Psoas muscle (tissue), 8 donors: ENCODE measurements at places on chromosomes 16 and 17. TPM values are rescaled to one million over a fixed set of nuclear protein-coding genes. Genes with fewer than 3 reads are reported as not detected.

CIBAR2 gene
- 0.36 TPM for total RNA-seq

PRM1 gene
- total RNA-seq = not detected

DOC2B gene
- 3.0 TPM for total RNA-seq

GRCh38 chr17:77890771-77891170 is 67.7 kb upstream of the TNRC6C start:
- DNase-seq = peak; percentile 36
- H3K27me3 ChIP-seq = no peaks in the 10 kb centered on the region
- H3K4me3 ChIP-seq = no peak overlapping the region
- H3K27ac ChIP-seq = no peak overlapping the region
- H3K4me1 ChIP-seq = peaks cover 7% of the 10 kb centered on the region

- H3K27me3 ChIP-seq = no peaks in the 10 kb centered on the region
- peaks cover 5% of the 10 kb centered on the region for H3K4me1 ChIP-seq
- DNase-seq = peak; percentile 28
- no peak overlapping the region for H3K27ac ChIP-seq
These were observed 25.0 kb downstream of the KATNB1 start for GRCh38 chr16:57760357-57761160.

GRCh38 chr17:31645351-31645750 is 213.7 kb downstream of the COPRS start:
- H3K4me3 ChIP-seq = no peak overlapping the region
- no peak overlapping the region for H3K27ac ChIP-seq
- H3K4me1 ChIP-seq = no peaks in the 10 kb centered on the region
- H3K27me3 ChIP-seq = no peaks in the 10 kb centered on the region

- H3K27me3 ChIP-seq = no peaks in the 10 kb centered on the region
- DNase-seq = no peak
- H3K36me3 ChIP-seq = no peaks in the 10 kb centered on the region
- peaks cover 58% of the 10 kb centered on the region for H3K4me1 ChIP-seq
- H3K27ac ChIP-seq = peak overlapping the region; percentile 77
- peak overlapping the region; percentile 91 for H3K4me3 ChIP-seq
These were observed 1.8 kb downstream of the ST3GAL2 start for GRCh38 chr16:70437017-70437581.
